B cell (primary cell): ENCODE measurements at places on chromosomes 7 and 10.

GRCh38 chr10:58436071-58436470, 50.9 kb downstream of the TFAM start:
- no peak overlapping the region for H3K4me3 ChIP-seq
- no peaks in the 10 kb centered on the region for H3K4me1 ChIP-seq
- H3K27me3 ChIP-seq = no peaks in the 10 kb centered on the region
- no peak for DNase-seq

- no peaks in the 10 kb centered on the region for H3K27me3 ChIP-seq
- H3K36me3 ChIP-seq = no peaks in the 10 kb centered on the region
- DNase-seq = no peak
- no peaks in the 10 kb centered on the region for H3K4me1 ChIP-seq
- no peak overlapping the region for H3K4me3 ChIP-seq
Measured at GRCh38 chr7:72603073-72603472, 190.9 kb upstream of the CALN1 start.

- no peaks in the 10 kb centered on the region for H3K36me3 ChIP-seq
- H3K27me3 ChIP-seq = no peaks in the 10 kb centered on the region
- DNase-seq = no peak
- H3K27ac ChIP-seq = no peak overlapping the region
- H3K4me3 ChIP-seq = no peak overlapping the region
Measured at GRCh38 chr7:126529833-126530232, 722.9 kb downstream of the GRM8 start.

DNA sequence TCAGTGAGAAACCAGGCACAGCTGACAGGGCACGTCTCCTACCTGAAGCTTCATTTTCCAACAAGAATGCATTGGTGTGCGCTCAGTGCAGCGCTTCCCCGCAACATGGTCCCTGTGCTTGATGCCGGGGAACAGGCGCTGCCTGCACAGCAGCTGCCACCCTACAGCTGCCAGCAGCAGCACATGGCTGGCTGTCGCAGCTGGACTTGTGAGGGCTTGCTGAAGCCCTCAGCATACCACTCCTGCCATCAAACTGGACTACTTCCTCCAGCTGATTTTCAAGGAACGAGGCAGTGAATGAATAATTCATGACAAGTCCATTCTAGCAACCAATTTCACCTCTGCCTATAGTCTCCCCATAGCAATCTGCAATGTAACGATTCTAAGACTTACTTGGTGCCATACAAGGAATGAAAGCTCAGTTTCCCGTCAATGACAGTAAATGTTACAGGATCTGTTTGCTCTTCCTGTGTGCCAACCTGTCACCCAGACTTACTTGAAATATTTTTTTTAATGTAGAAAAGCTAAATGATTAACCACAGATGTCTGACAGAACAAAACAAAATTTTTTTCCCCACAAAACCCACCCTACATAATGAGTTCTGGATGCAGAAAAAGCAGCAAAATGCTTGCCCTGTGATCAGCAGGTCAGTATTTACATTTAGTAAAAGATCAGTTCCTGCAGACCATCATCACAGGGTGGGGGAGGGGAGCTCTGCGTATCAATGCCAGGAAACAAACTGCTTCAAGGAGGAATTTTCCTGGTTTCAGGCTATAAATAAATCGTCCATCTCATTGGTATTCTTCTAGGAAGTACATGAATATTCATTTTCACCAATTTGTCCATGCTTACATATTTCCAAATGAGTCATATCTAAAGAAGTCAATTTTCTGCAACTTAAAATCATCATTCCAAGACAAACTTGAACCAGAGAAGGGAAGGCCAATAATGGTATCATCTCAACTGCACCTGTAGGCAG, 140.6 kb downstream of the ALOX5 start:
- no peaks in the 10 kb centered on the region for H3K4me1 ChIP-seq
- H3K27me3 ChIP-seq = no peaks in the 10 kb centered on the region
- no peak for DNase-seq
- H3K4me3 ChIP-seq = no peak overlapping the region
- peaks cover 3% of the 10 kb centered on the region for H3K36me3 ChIP-seq
